IMR-90 (cell line): ENCODE measurements at places on chromosomes 6 and 20.
A peak's percentile ranks its signal among the peaks of the same experiment; 100 is the strongest.

DNA sequence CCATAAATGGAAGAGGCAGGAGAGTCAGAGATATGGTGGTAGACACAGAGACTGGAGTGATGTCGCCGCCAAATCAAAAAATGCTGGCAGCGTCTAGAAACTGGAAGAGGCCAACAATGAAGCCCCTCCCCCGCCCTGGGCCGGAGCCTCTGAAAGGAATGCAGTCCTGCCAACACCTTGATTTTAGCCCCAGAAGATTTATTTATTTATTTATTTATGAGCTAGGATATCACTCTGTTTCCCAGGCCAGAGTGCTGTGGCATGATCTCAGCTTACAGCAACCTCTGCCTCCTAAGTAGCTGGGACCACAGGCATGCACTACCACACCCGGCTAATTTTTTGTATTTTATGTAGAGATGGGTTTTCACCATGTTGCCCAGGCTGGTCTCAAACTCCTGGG is 82.6 kb upstream of the CCDC167 start:
- no peak for DNase-seq

DNA sequence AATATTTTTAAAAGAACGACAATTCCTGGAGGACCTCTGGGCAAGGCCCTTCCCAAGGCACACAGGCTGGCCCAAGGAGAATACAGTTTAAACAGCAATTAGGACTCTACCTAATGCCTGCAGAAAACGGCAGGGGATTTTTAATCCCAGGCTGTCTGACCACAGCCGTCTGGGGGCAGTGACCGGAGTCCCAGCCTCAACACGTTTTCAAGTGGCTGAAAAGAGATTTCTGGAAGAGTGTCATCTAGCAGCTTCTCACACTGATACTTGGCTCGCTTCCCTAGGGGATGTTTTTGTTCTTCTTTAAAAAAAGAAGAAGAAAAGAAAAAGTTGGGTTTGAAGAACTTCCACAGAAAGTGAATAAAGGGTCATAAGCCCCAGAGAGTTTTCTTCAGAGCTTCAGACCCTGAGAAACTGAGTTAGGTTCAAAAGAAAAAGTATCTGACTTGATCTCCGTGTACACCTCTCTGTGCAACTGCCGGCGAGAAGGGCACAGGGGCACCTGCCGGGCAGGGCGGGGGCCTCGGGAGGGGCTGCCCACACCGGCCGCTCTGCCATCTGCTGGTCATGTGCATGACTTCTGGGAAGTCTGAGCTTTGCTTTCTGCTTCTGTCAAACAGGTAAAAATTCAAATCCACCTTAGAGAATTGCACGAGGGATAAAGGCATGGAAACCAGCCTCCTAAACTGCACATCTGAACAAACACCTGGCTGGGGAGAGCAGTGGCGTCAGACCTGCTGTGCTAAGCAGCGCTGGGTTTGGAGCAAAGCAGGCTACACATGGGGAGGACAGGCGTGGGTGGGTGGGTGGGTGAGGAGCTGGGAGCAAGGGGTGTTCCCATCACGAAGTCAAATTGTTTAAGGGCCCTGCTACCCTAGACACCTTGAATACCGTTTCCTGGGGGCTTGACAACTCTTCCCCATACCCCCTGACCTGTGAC is 33.0 kb downstream of the RRBP1 start:
- no peak for DNase-seq

DNA sequence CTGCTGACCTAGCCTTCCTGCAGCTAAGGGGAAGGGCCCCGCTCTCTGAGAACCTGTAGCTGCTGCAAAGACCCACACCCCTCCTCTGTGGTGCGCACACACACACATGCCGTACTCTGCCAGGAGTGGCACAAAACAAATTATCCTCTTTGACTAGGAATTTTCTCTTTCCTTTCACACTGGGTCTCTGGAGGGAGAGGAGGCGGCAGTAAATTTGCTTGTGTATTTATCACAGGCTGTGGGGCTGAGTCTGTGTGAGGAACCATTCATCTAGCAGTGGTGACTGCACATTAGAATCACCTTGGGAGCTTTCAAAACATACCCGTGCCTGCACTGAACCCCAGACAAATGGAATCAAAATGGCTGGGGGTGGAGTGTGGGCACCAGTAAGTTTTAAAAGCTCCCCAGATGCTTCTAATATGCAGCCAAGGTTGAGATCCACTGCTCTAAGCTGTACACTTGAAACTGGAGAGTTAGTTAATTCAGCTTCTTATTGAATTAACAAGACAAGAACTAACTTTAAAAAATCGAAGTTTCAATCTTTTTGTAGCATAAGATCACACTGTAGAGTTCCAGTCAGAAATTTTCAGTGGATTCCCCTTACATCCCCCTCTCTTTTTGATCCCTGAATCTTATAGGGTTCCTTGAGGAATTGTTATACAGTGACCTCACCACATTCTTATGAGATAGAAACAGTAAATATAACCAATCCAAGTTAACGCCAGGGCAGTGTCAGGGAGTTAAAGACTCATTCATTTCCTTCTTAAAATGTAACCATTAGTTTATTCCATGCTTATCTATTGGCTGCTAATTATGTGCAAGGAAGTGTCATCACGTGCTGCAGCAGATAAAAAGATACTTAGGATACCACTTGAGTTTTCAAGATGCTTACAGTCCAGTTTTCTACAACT is 29.8 kb upstream of the GMDS start:
- DNase-seq = peak; percentile 72

DNA sequence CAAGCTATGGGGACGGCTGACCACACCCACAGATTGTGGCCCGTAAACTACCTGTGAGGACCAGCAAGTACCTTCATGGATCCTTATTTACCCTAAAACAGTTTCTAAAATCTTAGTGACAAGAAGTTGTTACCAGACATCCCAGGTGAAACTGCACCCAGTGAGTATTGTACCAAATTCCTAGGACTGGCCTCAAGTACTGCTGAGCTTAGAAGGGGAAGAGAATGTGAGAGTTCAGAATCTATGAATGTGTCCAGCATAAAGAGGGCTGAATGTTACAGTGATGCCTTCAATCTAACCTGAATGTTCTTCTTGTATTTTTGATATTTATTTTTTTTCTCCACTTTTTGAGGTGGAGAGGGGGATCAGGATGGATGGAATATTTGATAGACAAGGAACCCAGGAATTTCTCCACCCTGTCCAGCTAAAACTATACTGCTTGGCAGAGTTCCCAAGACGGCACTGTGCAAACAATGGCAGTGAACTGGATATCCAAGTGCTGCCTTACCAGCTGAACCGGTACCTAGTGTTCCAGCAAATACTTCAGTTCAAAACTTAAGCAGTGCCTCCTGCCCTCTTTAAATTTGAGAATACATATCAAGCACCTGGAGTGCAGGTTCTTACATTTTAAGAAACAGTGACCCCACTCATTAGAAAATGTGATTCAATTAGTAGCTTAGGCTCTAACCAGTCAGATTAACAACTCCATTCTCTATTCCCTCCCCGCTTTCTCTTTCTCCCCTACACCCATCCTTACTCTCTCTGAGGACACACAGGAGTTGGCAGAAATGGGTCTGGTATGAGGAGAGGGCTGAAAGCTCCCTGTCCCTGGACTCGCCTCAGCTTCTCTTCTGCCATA is 427.3 kb upstream of the FLRT3 start:
- no peak for DNase-seq

DNA sequence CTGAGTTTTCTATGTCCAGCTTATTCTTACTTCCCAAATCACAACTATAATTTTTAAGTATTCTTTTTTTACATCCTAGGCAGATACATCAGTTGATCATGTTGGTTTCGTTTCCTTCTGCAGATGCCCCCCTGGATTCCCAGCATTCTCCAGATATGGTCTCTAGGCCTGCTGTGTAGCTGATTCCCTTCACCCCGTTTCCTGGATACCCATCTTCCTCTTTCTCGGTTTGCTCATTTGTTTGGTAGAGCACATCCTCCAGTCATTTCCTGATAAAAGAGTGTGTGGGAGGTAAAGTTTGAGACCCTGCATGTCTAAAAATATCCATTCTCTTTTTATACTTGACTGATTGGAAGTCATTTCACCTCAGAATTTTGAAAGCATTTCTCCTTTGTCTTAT is 66.4 kb downstream of the ANKS1A start:
- DNase-seq = no peak

DNA sequence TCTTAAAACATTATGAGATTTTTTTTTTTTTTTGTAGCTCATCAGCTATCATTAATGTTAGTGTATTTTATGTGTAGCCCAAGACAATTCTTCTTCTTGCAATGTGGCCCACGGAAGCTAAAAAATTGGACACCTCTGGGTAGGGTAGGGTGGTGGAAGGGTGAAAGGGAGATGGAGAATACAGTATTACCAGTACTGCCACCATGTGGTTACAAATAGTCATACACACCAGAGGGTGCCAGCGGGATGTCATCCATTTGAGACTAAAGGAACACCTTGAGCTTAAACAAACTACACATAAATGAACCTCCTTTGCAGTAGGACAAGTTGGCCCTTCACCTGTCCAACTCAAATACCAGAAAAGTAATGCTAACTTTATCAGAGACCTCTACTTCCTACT is 601.9 kb downstream of the HTR1B start:
- DNase-seq = no peak

GRCh38 chr6:2257363-2257762 is 12.0 kb upstream of the GMDS start:
- no peak for DNase-seq

DNA sequence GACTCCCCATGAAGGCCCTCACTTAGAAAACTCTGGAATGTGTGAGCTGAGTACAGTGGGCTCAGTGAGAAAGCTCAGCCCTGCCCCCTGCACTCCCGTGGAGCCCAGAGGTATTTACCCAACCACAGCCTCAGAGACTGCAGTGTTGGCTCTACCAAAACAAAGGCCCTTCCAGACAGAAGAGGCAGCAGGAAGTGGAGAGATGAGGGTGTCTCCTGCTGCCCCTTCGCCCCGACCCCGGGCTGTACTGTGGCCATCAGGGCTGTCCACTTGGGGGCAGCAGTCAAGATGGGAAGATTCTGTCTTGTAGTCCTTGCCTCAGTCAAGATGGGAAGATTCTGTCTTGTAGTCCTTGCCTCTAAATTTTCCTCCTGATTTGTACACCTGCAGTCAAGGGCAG is 341.3 kb downstream of the TAF4 start:
- DNase-seq = no peak

GRCh38 chr6:35302604-35303241 is 5.1 kb downstream of the DEF6 start:
- DNase-seq = peak; percentile 9

GRCh38 chr6:81242624-81243023 is 509.9 kb downstream of the TENT5A start:
- no peak for DNase-seq

DNA sequence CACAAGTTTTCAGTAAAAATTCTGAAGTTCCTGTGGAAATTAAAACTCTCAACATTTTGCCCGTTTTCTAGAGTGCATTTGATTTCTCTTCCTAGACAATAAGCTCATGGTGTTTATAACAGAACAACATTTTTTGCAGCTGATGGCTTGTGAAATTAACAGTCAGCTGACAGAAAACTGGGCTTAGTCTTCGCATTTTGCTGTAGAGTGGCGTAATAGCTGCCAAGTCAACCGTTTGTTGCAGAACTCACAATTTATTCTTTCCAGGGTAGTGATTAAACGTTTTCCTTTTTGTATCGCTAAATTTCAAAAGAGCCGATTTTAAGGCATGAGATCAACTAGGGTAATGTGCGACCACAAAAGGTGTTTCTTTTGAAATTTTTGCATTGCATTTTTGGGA is 1.4 kb downstream of the SPO11 start:
- no peak for DNase-seq

GRCh38 chr6:40312213-40313015 is 274.8 kb downstream of the LRFN2 start:
- DNase-seq = peak; percentile 3

- peak; percentile 20 for DNase-seq
Observed at GRCh38 chr6:36249536-36249935, 20.3 kb upstream of the PNPLA1 start.

DNA sequence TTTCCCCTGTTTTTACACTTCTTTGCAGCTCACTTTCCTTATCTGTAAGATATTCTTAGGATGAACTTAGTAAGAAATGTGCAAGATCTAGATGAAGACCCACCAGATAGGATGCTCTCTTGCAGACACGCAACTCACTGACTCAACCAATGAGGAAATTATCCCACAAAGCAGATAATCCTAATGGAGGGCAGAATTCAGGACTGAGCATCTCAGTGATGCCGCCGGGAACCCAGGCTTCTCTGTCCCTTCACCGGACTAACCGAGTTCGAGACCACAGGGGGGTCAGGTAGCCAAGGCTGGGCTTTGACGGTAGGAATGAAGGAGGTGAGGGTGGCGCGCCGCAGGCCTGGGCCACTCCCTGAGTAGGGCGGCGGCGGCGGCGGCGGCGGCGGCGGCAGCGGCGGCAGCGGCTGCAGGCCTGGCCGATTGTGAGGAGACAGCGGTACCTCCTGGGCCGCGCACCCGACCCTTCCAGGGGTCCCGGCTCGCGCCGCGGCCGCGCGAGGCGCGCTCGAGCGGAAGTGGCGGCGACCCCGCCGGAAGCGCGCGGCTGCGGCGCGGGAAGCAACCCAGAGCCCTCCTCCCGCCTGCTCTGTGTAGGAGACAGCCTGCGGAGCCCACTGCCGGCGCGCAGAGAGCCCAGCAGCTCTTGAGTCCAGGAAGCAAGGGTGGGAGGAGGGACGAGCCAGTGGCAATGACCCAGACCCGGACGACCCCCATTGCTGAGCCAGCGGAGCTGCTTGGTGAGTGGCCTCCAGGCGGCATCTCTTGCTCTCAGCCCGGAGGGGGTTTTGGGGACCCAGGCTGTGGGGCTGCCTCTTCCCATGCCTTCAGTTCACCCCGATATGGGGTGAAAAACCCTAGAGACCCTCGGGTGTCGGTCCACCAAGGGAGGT is at the start of gene KHDC1:
Gene KHDC1 (minus strand): TSS at position 526 of the 899 bp plus-strand sequence. CDS start 20,679 bp downstream, outside the sequence.
- peak; percentile 54 for DNase-seq

DNA sequence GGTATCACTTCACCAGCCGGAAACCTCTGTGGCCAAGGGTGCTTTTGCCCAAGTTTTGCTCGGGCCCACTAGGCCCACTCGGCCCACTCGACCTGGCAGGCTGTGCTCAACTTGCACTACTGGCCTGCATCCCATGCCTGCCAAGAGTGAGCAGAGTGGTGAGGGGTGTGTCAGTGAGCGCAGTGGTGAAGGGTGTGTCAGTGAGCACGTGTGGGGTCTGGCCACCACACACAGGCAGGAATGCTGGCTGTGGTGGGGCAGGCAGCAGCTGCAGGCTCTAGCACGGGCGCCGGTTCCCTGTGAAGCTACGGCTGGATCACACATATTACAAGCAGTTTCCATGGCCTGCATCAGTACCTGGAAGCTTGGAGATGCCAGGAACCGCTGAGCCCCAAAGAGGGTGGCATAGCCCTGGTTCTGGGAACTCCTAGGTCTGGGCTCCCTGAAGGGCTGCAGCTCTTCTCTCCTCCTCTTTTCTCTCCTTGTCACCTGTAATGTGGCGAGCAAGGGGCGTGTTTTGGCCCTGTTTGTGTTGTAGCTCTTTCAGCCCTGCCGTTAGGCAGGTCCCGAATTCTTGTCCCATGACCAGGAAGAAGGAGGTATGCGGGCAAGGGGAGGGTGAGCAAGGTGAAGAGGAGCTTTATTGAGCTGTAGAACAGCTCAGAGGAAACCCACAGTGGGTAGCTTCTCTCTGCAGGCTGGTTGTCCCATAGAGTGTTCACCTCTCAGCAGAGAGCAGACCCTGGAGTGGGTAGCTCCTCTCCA is 51.0 kb upstream of the CLDN20 start:
- no peak for DNase-seq
